Hematopoietic multipotent progenitor cell (in vitro differentiated cells): ENCODE measurements at places on chromosomes 3 and 15.
A peak's percentile ranks its signal among the peaks of the same experiment; 100 is the strongest.

DNA sequence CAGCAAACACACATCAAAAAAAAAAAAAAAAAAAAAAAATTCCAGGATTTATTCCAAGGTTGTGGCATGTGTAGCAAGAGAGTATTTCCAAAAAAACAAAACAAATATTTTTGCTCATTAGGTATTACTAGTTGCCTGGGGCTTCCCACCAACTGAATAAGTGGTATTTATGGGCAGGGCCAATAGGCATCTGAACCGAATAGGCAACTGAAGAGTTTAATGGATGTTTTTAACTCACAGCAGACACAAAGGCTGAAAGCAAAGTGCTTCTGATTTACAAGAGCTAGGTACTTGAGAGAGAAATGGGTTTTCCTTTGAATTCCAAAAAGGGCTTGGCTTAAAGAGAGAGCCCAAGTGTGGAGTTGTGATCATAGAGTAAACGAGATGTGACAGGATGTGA, 21.4 kb downstream of the EIF4E3 start:
- DNase-seq = no peak

DNA sequence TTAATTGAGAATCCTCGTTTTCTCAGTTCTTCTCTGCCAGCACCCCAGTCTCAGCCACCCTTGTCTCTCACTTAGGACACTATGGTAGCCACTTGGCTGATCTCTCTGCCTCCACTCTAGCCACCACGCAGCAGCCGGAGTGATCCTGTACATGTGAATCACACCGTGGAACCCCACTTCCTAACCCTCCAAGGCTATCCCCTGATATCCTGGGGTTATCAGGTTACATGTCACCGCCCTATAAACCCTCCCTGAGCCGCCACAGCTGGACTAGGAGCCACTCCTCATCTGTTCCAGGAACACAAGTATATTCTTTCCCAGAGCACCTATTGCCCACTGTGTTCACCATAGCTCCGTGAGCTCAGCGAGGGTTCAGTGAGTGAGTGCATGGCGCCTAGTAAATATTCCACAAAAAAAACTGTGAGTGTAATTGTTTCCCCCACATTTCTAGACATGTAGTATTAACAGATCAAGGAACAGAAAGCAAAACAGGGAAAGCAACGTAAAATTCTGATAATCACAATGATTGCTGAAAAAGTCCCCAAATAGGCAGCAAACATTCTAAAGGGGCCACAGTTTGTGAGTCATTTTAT, 661 bp upstream of the PARP14 start:
- DNase-seq = peak; percentile 6

DNA sequence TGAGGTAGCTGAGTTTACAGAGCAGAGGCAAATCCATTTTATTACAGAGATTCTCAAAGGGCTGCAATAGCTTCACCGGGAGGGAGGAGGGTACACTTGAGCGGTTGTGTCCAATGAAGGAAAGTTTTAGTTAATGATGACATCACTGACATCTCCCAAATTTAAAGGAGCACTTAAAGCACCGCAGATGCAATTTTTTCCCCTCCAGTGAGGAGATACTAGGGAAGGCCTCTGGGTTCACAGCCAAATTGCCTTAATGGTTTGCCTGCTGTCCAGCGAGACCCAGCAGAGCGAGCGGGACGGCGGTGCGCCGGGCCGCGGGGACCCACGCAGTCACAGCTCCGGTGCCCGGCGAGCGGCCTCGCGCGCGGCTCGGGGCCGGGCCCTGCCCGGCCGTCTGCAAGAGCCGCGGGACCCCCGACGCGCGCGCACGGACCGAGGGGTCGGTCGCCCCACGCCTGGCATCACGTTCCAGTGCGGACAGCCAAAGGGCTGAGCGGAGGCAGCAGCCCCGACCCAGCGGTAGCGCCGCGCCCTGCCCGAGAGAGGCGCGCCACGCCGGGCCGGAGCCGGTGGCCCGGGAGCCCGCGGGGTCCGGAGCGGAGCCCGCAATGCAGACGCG, 160.5 kb upstream of the CHRNA7 start:
- no peak for DNase-seq

DNA sequence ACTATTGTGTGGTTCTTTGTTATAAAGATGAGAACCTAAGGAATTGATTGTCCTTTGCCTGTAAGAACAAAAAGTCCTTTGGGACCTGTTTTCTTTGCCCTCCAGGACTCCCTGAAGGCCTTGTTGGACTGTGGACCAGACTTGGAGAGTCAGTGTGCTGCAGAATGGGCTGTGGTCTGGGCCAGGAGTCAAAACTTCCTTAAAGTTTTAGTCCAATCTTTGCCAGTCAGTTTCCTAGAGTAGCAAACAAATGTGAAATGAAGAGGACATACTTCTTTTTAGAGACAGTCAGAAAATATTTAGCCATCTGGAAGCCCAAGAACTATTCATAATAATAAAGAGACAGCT, 45.4 kb downstream of the PDE8A start:
- no peak for DNase-seq

- no peak for DNase-seq
Measured at GRCh38 chr15:50519740-50520425, 26.6 kb downstream of the USP50 start.

DNA sequence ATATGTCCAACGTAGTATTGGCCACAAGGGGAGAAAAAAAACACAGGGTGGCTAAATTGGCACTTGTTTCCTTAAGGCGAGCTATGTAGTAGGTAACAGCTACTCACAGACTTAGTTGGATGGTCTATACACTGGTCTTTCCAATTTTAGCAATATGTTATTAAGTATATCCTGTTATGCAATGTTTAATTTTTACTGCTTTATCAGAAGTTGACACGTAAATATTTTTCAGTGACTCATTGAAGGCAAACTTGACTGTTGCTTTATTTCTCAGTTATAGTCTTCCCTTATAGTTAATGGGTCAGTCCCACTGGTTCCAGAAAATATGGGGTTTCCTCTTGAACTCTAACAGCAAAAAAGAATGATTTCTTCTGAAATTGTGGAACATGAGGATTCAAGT, 46.5 kb downstream of the ADPGK start:
- no peak for DNase-seq

DNA sequence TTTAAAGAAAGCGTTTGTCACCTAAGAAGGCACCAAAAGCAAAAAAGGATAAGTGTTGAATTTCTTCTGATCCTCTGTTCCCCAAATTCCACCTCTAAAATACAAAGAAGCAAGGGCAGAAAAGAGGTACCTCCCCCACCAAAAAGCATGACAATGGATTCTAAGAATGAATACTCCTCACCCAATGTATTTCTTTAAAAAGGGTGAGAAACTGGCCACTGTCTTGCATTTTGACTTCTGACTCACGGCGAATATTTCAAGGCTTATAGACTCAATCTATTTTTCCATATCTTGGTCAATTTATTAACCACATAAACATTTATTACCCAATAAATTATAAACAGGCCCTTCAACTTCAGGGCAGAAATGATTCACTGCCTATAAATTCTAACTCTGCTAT, 131.1 kb downstream of the NR1I2 start:
- no peak for DNase-seq

GRCh38 chr3:59818033-59818918, 768.5 kb upstream of the CFAP20DC start:
- no peak for DNase-seq

GRCh38 chr15:38817427-38818156, 253.0 kb upstream of the RASGRP1 start:
- peak; percentile 39 for DNase-seq

DNA sequence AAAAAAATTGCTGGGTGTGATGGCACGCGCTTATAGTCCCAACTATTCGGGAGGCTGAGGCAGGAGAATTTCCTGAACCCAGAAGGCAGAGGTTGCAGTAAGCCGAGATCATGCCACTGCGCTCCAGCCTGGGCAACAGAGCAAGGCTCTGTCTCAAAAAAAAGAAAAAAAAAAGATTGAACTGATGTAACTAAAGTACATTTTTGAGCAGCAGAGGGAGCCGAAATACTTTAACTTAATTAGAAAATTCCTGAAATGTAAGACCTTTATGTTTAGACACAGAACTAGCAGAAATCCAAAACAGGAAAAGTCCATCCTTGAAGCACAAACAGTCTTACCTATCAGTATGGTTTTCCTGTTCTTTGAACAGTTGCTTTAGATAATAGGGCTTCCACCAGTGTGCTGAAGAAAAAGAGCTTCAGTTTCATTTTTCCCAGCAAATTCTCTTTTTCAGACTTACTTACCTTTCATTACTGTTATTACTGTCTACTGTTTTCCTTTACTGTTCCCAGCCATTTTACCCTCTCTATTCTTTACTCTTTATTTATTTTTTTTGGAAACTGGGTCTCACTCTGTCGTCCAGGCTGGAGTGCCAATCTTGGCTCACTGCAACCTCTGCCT, 33.4 kb upstream of the ZNF609 start:
- DNase-seq = no peak

GRCh38 chr3:48151807-48152427, 36.3 kb downstream of the CDC25A start:
- DNase-seq = no peak

- DNase-seq = no peak
Measured at GRCh38 chr15:85002517-85002916, 20.9 kb downstream of the PDE8A start.

- DNase-seq = no peak
Measured at GRCh38 chr15:100692671-100693070, 90.3 kb downstream of the ASB7 start.

GRCh38 chr15:78983146-78983918, 38.5 kb upstream of the CTSH start:
- DNase-seq = no peak

DNA sequence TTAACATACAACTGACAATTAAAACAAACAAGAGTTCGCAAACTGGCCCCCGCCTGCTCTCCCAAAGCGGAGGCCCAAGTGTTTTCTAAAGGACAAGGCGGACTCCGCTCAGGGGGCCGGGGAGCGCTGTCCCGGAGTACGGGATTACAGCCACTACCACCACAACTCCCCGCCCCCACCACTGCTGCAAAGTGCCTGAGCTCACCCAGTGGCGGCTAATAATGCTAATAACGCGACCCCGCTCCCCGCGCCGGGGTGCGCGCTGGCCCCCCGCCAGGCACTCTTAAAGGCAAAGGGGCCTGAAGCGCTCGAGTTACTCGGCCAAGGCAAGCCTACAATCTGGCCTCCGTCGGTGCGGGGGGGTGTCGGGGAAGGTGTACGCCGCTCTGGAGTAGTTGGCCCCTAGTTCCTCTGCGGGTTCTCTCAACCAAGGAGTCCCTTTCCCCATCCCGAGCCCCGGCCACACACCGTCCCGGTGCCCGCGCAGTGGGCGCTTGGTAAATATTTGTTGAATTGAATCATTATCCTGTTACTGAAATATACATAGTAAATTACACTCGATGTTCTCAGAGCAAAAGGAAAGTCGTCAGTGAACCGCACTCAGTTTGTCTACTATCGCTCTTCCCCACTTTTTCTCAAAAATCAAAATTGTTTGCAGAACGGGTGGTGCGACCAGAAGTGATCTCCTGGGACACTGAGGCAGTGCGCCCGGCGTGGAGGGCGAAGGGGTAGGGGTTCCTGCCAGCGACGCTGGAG, 827 bp downstream of the WNT5A start:
- DNase-seq = no peak

DNA sequence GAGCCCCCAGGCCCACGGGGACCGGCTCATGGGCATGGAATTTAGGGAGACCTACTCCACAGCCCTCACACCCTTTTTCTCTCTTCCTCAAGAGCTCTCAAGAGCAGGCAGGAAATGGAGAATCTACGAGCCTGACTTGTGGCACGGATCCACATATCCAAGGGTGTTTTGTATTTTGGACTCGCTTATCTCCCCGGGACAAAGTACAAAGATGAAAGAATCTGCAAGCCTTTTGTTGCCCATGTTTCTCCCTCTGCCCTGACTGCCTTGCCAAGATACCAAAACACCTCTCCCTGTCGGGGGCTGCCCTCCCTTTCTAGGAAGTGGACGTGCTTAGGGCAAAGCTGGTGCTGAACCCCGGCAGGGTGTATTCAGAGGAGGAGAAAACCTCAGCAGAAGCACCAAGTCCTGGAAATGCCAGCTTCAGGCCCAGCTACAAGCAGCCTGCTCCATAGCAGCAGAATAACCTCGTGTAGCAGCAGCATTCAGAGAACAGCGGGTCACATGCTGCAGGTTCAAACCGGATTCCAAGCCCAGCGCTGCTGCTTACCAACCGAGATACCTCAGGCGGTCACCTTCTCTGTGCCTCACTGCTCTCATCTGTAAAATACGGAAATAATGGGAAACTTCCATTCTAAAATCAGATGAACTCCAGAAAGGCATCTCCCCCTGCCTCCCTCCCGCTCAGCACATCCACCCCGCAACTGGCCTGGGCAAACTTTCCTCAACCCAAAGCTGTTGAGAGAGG, 35.2 kb downstream of the DNASE1L3 start:
- no peak for DNase-seq

DNA sequence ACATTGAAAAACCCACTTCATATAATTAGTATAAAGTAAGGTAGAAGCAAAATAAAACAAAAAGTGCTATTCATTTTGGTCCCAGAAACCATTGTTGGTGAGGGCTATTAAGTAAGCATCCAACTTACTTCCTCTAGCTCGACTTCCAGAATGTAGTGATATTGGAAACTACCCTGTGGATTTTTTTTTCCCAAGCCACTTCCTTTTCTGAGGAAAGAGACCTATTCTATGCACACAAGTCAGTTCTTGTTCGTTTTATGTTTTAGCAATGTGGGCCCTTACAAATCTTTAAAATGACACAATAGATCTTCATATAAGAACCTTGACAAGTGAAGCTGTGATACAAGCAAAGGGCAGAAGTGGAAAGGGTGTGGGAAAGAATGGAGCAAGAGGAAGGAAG, 402.0 kb upstream of the TBL1XR1 start:
- no peak for DNase-seq

- no peak for DNase-seq
Measured at GRCh38 chr3:27428446-27428845, 55.7 kb downstream of the SLC4A7 start.

- DNase-seq = no peak
Measured at GRCh38 chr3:15272426-15273196, 59.8 kb downstream of the SH3BP5 start.

GRCh38 chr15:74369084-74369745, 1.8 kb upstream of the CYP11A1 start:
- no peak for DNase-seq

- DNase-seq = no peak
Measured at GRCh38 chr15:58549013-58549784, 117.4 kb downstream of the LIPC start.

GRCh38 chr3:191328962-191329653, at the start of gene CCDC50:
Gene CCDC50, plus strand, starts transcription at chr3:191329394. Its CDS starts 281 bp downstream, at chr3:191329675.
- no peak for DNase-seq

- no peak for DNase-seq
Measured at GRCh38 chr3:140651287-140651686, 26.6 kb upstream of the TRIM42 start.

- DNase-seq = no peak
Measured at GRCh38 chr3:9653565-9654248, 4.4 kb downstream of the MTMR14 start.

GRCh38 chr3:52004163-52004787, 8.6 kb upstream of the RPL29 start:
- DNase-seq = no peak

- DNase-seq = no peak
Measured at GRCh38 chr3:100537646-100538338, 45.4 kb downstream of the TMEM45A start.

- DNase-seq = no peak
Measured at GRCh38 chr15:91782221-91782620, 71.3 kb upstream of the SLCO3A1 start.

- DNase-seq = no peak
Measured at GRCh38 chr3:107953722-107954121, 137.1 kb downstream of the CD47 start.

- no peak for DNase-seq
Measured at GRCh38 chr3:168514252-168514651, 418.5 kb upstream of the GOLIM4 start.
